IPS-NIHi11 (cell line): ENCODE measurements at places on chromosomes 2 and 18.

GRCh38 chr2:8086796-8087479 lies 594.9 kb upstream of the ID2 start:
- no peak for DNase-seq

- DNase-seq = no peak
These were observed 61.0 kb downstream of the CACNB4 start for GRCh38 chr2:152037743-152038435.

GRCh38 chr18:59910967-59911366 lies 11.2 kb downstream of the PMAIP1 start:
- DNase-seq = no peak

GRCh38 chr2:128196471-128196931 lies 105.5 kb downstream of the UGGT1 start:
- no peak for DNase-seq

GRCh38 chr2:86199834-86200177 lies 549 bp downstream of the MRPL35 start:
- DNase-seq = no peak

DNA sequence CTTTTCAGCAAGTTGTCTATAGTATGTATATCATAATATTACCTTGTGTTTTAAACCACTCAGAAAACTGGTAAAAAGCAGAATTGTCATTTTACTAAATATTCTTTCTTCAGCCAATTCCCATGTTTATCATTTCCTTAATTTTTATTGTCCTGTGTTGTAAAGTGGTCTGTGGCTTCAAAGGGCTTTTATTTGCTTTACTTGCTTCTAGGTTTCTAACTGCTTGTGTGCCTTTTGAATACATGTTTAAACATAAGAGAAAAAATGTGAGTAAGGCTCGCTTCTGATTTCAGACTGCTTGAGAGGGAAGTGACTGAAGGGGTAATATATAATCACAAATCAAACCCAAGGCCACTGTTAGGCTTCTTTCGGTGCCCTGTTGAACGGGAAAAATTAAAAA lies 407.5 kb upstream of the NRP2 start:
- DNase-seq = no peak

- no peak for DNase-seq
These were observed 16.4 kb upstream of the STARD7 start for GRCh38 chr2:96225016-96225533.

GRCh38 chr2:4047961-4048891 lies 344.9 kb downstream of the DCDC2C start:
- no peak for DNase-seq

DNA sequence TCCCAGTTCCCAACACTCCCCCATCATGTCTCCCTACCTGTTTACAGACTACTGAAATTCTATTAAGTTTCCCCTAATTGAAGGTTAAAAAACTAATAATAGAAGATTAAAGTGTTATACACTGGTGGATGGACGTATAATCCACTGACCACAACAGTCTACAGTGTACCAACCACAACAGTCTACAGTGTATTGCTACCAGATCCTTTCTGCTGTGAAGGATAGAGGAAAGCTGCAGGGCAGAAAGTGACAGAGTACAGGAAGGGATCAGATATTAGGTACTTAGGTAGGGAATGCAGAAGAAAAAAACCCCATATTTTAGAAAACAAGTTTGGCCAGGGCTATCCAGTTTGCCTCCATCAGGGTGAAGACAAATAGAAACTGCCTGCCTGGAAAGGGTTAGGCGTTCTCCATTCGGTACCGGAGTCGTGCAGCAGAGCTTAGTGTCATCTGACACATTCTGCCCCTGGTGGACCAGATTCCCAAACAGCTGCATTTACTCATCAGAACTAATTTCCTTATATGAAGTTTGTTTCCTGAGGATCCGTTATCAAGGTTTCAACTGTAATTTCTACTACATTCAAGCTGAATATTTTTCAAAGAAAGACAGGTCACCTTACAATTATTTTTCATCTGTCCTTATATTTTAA lies 49.9 kb downstream of the KLF7 start:
- DNase-seq = no peak

- no peak for DNase-seq
These were observed 45.7 kb downstream of the KCNF1 start for GRCh38 chr2:10957391-10957790.

- no peak for DNase-seq
These were observed 77.6 kb downstream of the SPRED2 start for GRCh38 chr2:65354773-65355172.

GRCh38 chr2:227461811-227462461 lies 10.0 kb upstream of the AGFG1 start:
- DNase-seq = no peak

- no peak for DNase-seq
These were observed 32.9 kb upstream of the GLI2 start for GRCh38 chr2:120702801-120703200.

- DNase-seq = peak; percentile 61
These were observed 49.5 kb downstream of the C2orf42 start for GRCh38 chr2:70141212-70141901.

- DNase-seq = no peak
These were observed 19.9 kb downstream of the RNF144A start for GRCh38 chr2:6937157-6937556.

- no peak for DNase-seq
These were observed 44.4 kb upstream of the RNU4ATAC start for GRCh38 chr2:121486191-121486790.

DNA sequence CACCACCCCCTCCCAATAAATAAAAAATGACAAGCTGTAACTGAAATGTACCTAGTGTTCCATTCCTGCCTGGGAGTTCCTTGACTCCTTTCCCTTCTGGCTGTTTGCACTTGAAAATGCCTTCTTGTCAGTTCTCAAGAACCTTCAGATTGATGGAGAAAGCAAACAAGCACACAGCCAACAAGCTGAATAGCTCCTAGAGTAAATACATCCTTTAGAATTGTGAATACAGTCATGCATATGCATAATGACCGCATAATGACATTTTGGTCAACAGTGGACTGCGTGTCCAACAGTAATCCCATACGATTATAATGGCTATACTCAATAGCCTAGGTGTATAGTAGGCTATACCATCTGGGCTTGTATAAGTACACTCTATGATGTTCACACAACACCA lies 97.0 kb downstream of the LYPD6 start:
- no peak for DNase-seq

DNA sequence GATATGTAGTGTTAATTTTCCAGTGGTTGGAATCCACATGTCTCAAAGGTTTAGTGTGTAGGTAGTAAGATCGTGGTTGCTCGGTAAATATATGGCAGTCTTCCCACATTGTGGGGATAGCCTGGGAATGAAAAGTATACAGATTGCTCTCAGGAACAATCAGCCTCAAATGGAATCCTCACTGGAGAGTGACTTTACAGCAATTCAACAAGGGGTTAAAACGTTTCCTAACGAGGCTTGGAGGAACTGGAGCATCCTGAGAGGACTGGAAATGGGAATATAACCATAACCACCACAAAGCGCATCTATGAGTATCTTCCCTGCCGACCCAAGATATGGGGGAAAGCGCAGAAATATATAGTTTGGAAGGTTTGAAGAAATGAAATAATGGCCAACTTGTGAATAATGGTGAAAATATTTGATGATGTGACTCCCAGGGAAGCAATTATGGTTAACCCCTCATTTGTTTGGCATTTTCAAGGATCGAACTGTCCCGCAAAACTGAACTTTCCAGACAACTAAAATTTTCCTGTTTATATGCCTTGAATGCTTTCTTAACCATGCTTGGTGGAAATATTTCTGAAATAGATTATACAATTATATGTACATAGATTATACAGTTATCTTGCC lies 100.7 kb upstream of the FOSL2 start:
- DNase-seq = no peak

- no peak for DNase-seq
These were observed 249.1 kb downstream of the PHLPP1 start for GRCh38 chr18:62964432-62964831.

GRCh38 chr2:37916512-37917082 lies 8.5 kb upstream of the RMDN2 start:
- DNase-seq = peak; percentile 15

- no peak for DNase-seq
These were observed 605 bp downstream of the WNT6 start for GRCh38 chr2:218859988-218860831.
